ENCODE measurements at places on chromosomes 2 and 18.

DNA sequence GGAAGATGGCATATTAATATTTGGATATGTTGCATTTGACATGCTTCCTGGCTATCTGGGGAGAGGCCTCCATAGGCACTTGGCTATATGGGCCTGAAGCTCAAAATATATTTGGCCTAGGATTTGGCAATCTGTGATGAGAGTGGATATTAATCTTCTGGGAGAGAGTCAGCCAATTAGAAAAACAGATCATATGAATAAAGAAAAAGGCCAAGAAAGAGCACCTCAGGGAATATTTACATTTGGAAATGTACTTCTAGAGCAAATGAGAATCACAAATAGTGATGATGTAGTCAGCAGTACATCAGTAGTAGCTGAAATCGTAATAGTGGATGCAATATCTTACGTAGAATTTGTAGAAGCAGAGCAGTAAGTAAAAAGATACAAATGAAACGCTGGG lies 277.0 kb downstream of the CTNNA2 start:
- DNase-seq = no peak

DNA sequence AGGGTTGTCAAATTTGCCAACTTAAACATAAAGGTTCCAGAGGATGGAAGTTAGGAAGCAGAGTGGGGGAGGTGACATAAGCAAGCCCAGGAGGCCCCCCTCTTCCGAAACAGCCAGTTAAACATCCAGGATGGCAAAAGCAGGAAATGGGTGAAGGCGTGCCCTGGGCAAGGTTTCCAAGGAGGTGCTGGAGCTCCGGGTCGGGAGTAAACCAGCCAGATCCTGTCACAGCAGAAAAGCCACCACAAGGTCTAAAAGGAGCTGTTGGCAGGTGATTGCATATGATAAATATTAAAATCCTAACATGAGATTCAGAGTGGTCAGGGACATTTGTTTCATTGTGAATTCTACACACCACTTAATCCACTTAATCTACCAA lies 572.2 kb upstream of the SALL3 start:
- DNase-seq = no peak

DNA sequence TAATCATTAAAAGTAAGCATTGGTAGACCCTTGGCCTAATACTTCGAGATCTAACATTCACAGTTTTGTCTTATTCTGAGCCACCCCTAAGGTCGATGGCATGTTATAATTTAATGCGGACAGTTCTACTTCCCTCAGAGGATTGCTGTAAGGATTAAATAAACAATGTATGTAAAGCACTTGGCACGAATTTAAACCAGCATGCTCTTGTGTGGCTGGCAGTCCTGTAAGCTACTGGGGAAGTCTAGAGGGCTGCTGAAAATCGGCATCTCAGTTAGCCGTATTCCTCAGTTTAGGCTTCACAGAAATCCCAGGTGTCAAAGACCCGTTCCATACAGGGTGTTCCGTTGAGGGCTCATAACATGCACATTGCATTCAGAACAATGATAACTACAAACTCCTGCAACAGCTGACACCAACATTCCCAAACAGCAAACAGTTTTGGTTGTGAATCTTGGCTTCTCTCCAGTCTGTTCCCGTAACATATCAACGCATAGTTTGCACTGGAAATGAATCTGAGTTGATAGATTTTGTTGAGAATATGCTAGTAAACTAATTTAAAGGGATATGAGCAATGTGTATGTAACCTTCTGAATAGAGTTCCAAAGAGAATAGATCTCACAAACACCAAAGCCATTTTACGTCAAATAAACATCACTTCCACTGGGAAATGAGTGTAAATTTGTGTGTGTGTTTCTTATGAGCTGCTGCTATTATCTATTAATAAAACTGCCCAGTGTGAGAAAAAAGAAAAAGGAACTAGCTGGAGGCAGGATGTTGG lies 52.2 kb upstream of the ACKR3 start:
- DNase-seq = no peak

DNA sequence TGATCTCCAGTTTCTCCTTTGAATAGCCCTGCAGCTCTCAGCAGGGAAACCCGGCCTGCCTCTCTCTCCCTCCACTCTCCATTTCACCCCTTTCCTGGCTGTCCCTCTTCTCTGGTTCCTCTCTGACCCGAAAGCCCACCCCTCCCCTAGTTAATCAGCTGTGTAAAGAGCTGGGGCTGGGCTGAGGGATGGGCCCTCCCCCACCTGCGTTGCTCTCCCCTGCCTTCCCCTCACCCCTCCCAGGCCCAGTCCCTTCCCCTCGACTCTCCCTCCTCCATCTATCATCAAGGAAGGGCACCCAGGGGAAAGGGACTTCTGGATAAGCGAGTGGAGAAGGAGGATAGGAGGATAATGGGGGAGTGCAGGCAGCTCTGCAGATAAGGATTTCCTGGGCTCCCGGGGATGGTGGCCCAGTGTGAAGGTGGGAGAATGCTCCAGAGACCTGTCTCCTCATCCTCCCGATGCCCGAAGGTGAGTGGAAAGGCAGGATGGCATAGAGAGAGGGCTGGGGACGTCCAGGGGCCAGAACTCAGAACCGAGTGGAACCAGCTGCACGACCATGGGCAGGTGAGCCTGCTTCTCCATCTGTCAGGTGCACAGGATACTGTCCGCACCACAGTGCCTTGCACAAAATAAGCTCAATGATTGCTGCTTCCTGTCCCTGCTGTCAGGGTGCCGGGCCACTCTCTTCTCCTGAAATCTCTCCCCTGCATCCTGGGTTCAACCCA lies 12.0 kb downstream of the SLC30A3 start:
- DNase-seq = no peak

DNA sequence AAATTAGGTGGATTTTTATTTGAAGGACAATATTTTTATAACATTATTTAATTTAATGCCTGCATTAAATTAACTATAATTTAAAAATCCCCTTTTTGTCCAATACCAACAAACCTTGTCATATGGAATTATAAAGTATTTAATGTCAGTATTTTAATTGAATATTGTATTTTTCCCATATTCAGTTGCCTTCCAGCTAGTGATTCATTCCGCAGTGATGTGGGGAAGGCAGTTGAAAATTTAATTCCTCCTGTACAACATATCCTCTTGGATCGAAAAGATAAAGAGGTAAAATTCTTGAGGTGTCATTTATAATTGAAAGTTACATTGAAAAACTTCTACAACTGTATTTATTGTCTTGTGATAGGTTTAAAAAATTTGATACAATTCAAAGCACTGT lies 40.4 kb downstream of the WDR7 start:
- DNase-seq = no peak

DNA sequence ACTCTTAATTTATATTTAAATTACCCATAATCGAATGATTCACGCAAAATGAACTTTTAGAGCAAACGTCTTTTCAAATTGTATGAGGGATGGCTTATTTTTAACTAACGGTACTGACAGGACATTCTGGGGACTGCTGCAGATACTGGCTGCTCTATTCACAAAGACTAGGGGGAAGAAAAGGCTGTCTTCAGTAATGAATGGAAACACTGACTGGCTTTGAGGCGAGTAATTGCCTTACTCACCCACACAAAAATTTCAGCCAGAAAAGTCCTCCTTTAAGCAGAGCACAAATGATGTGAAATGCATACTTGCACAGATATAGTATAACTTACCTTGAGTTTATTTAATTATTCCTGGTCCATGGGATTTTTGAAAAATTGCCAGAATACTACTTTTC lies 852.6 kb downstream of the DPP10 start:
- no peak for DNase-seq

GRCh38 chr2:237134321-237135230 lies 48.9 kb downstream of the COPS8 start:
- DNase-seq = no peak

DNA sequence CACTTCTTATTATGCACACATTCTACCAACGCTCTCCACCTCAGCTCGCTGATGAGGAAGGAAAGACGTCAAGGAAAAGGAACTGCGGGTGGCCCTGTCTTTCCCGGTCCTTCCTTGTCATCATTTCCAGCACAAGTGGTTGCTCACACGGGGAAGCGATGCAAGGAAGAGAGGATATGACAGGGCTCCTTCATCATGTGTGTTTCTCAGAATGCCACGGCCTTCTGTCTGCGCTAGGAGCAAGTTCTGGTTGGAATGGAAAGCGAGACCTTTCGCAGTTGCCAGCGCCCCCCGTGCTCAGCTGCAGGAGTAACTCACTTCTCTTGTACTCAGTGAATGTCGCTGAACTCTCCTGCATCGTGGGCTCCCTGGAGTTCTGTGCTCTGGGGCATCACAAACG lies 191.8 kb upstream of the GLI2 start:
- no peak for DNase-seq

- DNase-seq = no peak
Observed at GRCh38 chr2:221551864-221552263, 20.2 kb downstream of the EPHA4 start.

GRCh38 chr18:77114415-77115191 lies 18.0 kb downstream of the MBP start:
- DNase-seq = no peak
